ENCODE measurements at places on chromosomes 6 and 20.

GRCh38 chr6:144179828-144180227, 29.5 kb downstream of the STX11 start:
- no peak for DNase-seq

- no peak for DNase-seq
Observed at GRCh38 chr6:36958775-36959554, 4.4 kb downstream of the PI16 start.

- DNase-seq = no peak
Observed at GRCh38 chr6:47400581-47400980, 77.0 kb upstream of the CD2AP start.

DNA sequence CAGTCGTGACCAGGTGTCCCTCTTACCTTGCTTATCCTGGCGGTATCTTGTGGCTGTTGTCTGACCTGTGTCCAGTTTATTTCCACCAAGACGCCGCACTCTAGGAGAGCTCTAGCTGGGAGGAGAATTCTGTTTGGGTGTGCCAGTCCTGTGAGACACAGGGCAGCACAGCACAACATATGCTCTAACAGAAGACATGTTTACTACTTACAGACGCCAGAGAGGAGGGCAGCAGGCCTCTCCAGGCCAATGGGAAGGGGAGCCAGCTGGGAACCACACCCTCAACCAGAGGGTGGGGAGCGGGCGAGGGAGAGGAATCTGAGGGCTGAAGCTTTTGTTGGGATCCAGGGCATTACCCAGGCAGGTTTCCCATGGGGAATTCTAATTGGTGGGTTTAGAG, 25.2 kb upstream of the FERMT1 start:
- DNase-seq = no peak

GRCh38 chr20:19940988-19941460, 76.1 kb upstream of the NAA20 start:
- no peak for DNase-seq

GRCh38 chr20:328975-329695, 3.8 kb downstream of the SOX12 start:
- DNase-seq = no peak

GRCh38 chr6:109299776-109300564, 82.3 kb downstream of the CD164 start:
- no peak for DNase-seq

DNA sequence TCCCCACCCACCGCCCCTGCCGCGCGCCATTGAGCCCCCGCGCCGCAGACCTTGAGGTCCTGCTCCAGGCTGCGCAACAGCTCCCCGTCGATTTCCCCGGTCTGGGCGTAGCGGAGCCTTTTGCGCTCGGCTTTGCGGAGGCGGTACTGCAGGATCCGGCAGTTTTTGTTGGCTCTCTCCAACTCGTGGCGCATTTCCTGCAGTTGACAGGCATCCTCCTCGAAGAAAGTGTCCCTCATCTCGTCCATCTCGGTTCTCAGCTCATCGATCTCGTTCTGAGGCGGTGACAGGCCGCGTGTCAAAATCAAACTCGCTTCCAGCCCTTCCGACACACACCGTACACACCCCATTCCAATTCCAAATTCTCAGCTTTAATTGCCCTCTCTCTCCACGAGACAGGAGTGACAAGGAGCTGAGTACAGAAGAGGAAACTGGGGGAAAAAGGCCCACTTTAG, 4.3 kb downstream of the MTCL3 start:
- DNase-seq = peak; percentile 62

Data from posterior cingulate gyrus (tissue), 11 donors.